RWPE2 (cell line): ENCODE measurements at places on chromosomes 3 and 15.

- no peak for DNase-seq
These were observed 76.4 kb downstream of the BBX start for GRCh38 chr3:107598926-107599771.

- DNase-seq: no peak
These were observed 102.0 kb downstream of the STAC start for GRCh38 chr3:36482256-36482655.

GRCh38 chr3:60552581-60552980, 698.7 kb downstream of the FHIT start:
- DNase-seq: no peak

DNA sequence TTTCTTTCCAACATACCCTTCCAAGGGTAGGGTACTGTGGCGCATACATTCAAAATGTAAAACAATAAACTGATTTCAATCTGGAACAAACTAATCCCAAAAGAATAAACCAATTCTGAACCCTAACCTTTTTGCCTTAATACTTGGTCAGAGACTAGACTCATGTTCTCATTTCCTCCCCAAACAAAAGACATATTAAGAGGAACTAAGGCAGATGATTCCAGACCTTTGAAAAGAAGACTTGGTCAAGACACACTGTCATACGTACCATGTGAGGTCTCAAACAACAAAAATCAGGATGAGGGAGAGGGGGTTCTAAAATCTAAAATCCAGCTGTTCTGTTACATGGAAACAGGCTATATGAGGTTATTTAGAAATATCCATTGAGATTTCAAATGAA, 102.1 kb downstream of the RFTN1 start:
- DNase-seq: no peak

DNA sequence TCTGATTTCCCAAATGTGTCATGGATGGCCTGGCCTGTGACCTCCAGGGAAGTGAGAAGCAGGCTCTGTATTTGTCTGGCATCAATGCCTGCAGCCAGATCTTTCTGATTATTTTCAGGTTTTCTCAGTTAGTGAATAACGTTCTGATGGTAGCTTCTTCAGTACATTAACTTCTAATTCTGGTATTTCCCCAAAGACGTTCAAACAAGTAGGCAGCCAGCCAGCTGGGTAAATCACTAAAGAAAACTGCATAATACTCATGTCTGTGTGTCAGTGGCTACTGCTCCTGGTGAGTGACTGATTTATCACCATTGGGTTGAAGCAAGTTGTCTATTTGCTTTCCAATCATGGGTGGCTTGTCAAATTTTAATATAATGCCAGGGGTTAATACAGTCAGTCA, 162.6 kb upstream of the PFN2 start:
- DNase-seq: no peak

GRCh38 chr15:75153087-75153486, 48.6 kb upstream of the C15orf39 start:
- DNase-seq: no peak

- no peak for DNase-seq
These were observed 1045.5 kb upstream of the NR2F2 start for GRCh38 chr15:95284933-95285421.
